Thoracic aorta (tissue), 2 donors: ENCODE measurements at places on chromosomes 6 and 20.

DNA sequence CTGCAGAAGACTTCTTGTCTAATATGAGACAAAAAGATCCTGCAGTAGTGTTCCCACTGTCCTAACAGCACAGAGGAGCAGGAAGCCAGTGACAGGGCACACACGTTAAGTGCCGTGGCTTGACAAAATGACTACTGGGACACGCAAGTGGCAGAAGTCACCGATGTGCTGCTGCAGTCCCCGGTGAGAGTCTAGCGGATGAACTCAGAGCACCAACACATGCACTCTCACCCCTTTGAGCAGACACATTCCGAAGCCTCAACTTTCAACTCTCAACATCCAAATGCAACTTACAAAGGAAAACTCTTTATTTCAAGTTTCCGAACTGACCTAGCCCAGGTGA lies 898 bp downstream of the LAMA4 start:
- no peak for DNase-seq

DNA sequence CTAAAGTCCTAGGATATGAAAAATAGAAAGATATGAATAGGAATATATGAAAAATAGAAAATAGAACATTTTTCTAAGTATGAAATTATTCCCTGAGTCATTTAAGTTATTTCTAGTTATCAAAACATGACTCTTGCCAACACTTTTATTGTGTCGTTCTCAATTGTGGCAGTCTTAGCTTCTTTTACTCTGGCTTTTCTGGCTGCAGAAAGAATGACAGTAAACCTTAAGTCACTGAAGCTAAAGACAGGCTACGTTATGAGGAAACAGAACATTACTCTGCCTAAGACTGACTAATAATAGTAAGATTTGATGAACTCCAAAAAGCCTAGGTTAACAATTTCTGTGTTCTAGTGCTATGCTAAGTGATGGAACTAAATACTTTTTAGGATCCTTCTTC lies 74.6 kb downstream of the AIG1 start:
- DNase-seq, result no peak

DNA sequence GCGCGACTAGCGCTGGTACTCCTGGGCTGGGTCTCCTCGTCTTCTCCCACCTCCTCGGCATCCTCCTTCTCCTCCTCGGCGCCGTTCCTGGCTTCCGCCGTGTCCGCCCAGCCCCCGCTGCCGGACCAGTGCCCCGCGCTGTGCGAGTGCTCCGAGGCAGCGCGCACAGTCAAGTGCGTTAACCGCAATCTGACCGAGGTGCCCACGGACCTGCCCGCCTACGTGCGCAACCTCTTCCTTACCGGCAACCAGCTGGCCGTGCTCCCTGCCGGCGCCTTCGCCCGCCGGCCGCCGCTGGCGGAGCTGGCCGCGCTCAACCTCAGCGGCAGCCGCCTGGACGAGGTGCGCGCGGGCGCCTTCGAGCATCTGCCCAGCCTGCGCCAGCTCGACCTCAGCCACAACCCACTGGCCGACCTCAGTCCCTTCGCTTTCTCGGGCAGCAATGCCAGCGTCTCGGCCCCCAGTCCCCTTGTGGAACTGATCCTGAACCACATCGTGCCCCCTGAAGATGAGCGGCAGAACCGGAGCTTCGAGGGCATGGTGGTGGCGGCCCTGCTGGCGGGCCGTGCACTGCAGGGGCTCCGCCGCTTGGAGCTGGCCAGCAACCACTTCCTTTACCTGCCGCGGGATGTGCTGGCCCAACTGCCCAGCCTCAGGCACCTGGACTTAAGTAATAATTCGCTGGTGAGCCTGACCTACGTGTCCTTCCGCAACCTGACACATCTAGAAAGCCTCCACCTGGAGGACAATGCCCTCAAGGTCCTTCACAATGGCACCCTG lies 1.6 kb downstream of the TPBG start:
- no peak for DNase-seq

GRCh38 chr20:44549123-44549522 lies 27.3 kb upstream of the SERINC3 start:
- DNase-seq, result no peak

GRCh38 chr20:31566658-31567379 lies 38.3 kb upstream of the ID1 start:
- DNase-seq, result no peak

- no peak for DNase-seq
Measured at GRCh38 chr6:71035871-71036270, 79.0 kb upstream of the B3GAT2 start.

DNA sequence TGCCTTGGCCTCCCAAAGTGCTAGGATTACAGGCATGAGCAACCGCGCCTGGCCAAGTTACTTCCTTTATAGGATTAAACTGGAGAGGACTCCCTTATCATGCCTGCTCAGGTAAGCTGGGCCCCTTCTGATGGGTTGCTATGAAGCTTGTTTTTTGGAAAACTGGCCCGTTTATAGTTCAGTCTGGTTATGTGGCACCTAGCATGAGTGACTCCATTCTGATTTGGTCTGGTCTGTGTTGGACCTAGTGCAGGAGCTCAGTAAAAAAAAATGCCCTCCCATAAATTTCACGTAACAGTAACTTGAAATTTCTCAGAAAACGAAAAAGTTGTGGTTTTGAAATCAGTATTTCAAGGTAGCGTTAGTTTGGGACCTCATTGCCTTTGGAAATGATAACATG lies 448.4 kb downstream of the HACE1 start:
- no peak for DNase-seq
